Hippocampal formation (tissue), 2 donors: ENCODE measurements at places on chromosomes 11 and 22.

DNA sequence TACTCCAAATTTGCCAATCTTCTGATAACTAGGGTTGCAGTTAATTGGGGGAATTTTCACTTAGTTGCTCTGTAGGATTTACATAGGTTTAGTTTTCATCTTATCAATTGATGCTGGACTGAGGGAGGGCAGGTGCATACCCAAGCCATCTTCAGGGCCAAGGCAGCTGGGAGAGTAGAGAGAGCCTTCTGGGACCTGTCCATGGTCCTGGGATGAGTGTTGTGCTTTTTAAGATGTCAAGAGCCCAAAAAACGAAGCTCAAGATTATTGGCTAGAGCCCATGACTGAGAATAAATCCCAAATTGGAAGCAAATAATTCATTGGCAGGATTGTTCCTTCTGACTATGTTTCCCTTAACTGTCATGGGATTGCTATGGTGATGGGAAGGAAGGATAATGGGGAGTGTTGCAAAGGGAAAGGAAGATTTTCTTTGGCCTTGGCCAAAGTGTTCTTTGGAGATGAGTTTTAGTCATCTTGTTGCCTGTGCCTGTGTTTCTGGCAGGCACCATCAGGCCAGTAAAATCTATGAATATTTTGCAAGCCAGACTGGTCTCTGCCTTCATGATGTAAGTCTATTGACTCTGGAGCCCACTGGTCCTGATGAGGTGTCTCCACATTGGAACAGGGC lies 4.5 kb downstream of the SLC22A6 start:
- no peak for DNase-seq

DNA sequence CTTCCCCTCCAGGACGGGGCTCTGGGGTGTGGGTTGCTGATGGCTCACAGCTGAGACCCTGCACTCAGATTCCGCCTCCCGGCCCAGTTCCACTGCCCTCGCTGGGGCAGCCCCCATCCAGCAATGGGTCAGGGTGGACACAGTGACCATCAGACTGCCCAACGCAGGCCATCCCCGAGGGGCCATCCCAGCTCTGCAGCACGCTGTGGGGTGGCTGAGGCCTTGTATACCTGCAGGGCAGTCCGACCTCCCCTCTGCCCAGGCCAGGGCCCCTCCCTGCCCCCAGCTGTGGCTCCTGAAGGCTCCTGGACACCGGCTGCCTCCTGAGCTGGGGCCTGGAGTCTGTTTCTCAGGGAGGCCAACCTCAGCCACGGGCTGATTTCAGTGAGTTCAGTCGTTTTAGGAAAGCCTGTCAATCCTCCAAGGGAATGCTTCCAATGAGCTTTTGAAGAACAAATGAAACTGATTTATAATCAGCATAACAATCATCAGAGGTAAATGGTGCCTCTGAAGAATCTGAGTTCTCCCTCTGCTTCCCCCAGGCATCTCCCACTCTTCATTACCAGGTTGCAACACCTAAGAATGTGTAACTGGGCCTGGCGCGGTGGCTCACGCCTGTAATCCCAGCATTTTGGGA lies 95.1 kb downstream of the CELSR1 start:
- DNase-seq: no peak

DNA sequence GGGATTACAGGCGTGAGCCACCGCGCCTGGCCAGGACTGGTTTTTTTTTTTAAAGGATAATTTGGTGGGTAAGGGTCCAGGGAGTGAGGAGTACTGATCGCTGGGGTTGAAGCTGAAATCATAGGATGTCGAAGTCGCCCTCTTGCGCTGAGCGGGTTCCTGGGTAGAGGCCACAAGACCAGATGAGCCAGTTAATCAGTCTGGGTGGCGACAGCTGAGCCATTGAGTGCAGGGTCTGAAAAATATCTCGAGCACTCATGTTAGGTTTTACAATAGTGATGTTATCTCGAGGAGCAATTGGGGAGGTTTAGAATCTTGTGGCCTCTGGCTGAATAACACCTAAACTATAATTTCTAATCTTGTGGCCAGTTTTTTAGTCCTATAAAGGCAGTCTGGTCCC lies 7.8 kb downstream of the APOL5 start:
- DNase-seq: no peak

GRCh38 chr11:29996016-29996415 lies 20.8 kb downstream of the KCNA4 start:
- DNase-seq: no peak

DNA sequence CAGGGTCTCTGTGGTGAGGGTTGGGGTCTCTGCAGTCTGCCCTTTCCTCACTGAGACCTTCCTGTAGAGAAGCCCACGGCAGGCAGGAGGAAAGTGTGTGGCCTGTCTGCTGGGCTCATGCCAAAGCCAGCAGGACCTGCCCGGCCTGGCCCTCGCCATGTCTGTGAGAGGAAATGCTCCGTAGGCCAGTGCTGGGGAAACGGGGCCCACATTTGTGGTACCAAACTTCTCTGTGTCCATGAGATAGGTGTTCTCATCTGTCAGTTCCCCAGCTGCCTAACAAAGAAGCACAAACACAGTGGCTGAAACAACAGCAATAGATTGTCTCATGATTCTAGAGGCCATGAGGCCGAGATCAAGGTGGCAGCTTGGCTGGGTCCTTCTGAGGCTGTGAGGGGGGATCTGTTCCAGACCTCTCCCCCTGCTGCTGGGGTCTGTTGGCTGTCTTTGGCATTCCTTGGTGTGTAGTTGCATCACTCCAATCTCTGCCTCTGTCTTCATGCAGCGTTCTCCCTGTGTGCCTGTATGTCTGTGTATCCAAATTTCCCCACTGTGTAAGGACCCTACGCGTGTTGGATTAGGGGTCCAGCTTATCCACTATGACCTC lies 772.5 kb downstream of the TBC1D22A start:
- no peak for DNase-seq

GRCh38 chr22:29187831-29188230 lies 17.9 kb upstream of the EMID1 start:
- DNase-seq: no peak

DNA sequence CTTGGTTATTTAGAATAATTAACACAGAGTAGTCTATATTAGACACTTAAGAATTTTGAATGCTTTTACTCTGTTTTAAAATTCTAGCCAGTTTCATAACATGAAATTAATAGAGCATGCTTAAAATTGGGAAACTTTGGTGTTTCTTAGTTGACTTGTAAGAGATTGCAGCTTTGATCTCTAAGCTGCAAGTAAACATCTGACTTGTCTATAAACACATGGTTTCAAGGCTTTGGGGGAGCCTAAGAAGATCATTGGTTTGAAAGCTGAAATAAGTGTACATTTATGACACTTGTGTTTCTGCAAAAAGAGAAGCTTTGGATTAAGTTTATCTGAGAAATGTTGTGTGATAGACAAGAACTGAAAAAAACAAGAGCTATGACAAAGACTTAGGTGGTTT lies 37.8 kb downstream of the YAP1 start:
- DNase-seq: no peak

DNA sequence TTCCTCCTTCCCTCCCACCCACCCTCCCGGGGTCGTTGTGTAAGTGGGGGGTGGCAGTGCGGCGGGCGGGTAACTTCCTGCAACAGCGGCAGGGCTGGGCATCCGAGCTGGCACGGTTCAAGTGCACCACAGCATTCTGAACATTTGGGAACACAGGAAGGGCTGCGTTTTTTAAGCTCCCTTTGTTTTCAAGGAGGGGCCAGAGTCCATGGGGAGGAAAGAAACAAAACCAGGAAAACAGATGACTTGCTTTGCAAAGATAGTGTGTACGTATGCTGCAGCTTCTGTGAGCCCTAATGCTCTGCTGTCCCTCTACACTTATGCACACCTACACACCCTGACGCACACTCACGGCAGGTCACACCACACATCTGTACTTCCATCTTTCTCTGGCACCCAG lies 152.5 kb downstream of the FBXO7 start:
- DNase-seq: no peak

DNA sequence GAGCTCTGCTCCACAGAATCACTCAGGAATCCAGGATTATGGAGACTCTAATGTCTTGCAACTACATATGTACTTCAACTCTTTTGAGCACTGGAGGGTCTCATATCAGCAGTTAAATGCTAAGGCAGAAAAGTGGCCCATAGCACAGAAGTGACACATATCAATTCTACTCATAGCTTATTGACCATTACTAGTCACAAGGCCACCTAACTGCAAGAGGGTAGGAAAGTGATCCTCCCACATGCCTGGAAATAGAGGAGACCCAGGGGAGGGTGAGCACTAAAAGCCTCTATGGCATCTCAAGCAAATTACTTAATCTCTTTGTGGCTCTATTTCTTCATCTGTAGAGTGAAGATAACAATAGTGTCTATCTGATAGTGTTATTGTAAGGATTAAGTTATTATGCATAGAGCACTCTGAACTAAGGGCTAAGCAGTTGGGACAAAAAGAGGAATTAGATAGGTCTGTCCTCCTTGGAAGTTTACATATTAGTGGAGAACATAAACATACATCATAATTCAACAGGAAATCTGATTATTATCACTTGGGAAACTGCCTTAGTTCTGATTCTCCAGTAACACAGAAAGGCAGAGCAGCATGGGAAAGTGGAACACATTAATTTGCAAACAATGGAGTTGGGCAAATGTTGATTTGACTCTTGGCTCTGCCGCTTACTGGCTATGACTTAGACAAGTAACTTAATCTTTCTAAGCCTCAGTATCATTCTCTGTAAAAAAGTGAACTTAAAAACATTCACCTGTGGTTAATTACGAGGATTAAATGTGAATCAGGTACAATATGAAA lies 25.1 kb upstream of the USP47 start:
- DNase-seq: no peak

DNA sequence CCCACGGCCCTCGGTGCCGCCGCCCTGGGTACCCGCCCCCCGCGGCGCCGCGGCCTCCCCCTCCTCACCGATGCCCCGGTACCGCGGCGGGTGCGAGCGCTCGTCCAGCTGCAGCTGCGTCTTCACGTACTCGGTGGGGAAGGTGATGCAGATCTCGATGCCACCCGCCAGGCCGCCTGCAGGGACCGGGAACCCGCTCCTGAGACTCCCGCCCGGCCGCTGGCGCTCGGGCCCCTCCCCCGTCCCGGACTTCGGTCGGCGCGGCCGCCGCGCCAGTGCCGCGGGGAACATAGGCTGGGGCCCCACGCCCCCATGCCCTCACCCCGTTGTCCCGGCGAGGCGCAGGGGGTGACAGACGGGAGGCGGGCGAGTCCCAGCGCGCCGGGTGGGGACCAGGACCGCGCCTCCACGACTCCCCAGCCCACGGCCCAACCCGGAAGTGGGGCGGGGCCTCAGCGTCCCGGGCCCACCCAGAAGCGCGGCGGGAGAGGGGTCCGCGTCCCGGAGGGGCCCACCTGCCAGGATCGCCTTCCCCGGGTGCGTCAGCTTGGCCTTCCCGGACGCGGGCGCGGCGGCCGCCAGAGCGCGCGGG lies 375 bp downstream of the SLC25A1 start:
- DNase-seq: no peak

DNA sequence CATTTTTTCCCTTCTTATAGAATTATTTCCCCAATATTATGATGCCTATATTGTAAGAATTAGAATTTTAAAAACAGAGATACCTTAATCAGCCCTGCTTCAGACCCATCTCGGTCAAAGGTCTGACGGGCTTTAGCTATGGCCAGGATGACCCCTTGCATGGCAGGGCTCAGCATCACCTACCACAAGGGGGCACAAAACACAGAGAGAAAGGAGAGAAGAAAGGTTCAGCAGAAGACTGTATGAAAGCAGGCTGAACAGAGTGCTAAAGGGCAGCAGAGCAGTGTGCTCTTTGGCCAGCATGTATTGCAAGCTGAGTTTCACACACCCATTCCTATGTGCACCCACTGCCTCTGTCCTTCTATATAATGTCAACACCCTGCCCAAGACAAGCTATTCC lies 26.8 kb downstream of the CLDN25 start:
- DNase-seq: no peak

GRCh38 chr11:85884581-85885021 lies 29.4 kb downstream of the CCDC83 start:
- no peak for DNase-seq

GRCh38 chr11:119026970-119027369 lies 3.7 kb downstream of the SLC37A4 start:
- DNase-seq: no peak

DNA sequence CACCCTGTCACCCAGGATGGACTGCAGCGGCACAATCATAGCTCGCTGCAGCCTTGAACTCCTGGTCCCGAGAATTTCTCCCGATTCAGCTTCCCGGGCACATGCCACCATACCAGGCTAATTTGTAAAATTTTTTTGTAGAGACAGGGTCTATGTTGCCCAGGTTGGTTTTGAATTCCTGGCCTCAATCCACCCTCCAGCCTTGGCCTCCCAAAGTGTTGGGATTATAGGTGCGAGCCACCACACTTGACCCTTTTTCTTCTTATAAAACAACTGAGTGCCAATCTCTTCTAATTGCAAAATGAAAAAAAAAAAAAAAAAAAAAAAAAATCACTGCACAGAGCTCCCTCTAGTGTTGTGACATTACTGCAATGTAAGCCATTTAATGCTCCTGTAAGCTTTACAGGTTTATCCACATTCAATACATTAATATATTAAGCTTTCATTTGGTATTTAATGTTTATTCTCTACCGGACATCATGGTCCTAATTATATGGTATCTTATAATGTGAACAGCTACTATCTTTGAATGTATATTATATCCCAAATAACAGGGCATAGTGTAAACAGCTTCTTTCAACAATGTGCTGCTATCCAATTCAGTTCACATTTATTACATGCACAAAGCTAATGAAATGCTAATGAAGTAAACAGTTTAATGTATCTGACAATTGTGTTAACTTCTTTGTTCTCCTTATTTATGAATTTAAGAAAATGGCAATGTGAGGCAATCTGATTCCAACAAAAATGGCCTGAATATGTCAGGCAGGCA lies 44.6 kb downstream of the COPB1 start:
- DNase-seq: no peak

DNA sequence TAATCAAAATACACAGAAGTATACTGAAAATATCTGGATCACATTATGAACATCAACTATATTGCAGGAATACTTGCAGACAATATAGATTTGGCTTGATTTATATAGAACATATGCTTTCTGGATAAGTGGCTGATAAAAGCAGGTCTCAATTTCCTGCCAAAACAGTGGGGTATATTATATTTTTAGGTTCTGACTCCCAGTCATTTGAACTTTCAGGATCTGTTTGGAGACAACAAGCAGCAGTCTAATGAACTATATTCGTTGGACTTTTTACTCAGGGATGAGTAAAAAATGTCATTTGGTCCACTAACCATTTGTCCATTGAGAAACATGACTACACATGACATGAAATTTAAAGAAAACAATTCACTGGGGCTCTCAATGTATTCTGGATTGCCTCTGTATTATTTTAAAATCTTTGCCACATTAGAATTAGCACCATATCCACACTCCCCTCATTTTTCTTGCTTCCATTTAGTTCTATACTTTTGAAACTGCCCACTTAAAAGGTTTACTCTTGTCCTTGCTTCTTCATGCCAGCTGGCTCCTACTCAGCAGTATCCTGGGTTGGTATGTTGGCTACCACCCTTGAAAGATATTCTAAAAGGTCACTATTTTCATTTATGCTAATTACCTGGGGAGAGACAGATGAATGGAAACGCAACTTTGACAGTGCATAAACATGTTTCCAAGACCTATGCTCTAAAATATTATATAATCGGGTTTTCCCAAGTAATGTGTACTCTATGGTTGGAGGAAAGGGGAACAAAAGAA lies 153.0 kb downstream of the APOL5 start:
- DNase-seq: no peak
